ENCODE measurements at places on chromosomes 5 and 9.

- DNase-seq: no peak
These were observed 25.5 kb downstream of the PLAC8L1 start for GRCh38 chr5:146079695-146080373.

- DNase-seq: peak; percentile 81
These were observed 56.7 kb downstream of the UBE2QL1 start for GRCh38 chr5:6505416-6505755.

- DNase-seq: no peak
These were observed 320.1 kb downstream of the ADGRV1 start for GRCh38 chr5:90878549-90879196.

- DNase-seq: no peak
These were observed 527.8 kb downstream of the KCTD16 start for GRCh38 chr5:144698484-144698883.

DNA sequence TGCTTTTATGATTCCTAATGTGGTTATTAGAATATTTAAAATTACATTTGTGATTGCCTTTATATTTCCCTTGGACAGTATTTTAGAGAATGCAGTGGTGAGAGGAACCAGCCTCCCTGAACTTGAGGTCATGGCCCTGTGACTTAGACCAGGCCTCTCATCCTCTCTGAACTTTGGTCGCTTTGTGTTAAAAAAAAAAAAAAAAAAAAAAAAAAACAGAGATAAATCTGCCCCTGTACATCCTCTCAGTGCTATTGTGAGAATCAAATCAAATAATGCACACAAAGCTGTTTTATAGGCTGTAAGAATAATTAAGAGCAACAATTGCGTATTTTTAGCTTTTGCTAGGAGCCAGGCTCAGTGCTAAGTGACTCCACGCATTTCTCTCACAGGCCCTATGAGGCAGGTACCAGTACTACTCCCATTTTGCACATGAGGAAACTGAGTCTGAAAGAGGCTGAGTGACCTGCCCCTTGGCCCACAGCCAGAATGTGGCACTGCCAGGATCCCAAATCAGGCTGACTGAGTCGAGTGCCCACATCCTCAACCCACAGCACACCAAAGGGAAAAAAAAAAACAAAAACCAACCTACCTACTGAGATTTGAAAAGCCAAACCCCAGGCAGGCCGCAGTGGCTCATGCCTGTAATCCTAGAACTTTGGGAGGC lies 110.3 kb upstream of the LARP1 start:
- no peak for DNase-seq

DNA sequence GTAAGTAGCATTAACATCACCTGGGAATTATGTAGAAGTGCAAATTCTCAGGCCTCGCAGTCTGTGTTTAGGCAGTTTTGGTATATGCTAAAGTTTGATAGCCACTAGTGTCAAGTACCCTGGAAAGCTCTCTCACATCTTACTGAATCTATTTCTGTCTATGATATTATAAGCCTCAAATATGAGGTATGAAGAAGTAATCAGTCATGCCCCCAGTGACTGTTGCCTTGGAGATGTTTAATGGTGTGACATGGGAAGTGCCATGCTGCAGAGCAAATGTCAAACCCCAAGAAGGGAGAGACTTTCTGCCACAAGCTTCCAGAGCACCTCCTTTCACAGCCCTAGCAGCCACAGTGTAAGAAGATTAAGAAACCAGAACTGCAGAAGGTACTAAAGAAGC lies 9.8 kb upstream of the PDE8B start:
- DNase-seq: no peak

GRCh38 chr5:109479260-109479860 lies 69.6 kb upstream of the PJA2 start:
- no peak for DNase-seq

DNA sequence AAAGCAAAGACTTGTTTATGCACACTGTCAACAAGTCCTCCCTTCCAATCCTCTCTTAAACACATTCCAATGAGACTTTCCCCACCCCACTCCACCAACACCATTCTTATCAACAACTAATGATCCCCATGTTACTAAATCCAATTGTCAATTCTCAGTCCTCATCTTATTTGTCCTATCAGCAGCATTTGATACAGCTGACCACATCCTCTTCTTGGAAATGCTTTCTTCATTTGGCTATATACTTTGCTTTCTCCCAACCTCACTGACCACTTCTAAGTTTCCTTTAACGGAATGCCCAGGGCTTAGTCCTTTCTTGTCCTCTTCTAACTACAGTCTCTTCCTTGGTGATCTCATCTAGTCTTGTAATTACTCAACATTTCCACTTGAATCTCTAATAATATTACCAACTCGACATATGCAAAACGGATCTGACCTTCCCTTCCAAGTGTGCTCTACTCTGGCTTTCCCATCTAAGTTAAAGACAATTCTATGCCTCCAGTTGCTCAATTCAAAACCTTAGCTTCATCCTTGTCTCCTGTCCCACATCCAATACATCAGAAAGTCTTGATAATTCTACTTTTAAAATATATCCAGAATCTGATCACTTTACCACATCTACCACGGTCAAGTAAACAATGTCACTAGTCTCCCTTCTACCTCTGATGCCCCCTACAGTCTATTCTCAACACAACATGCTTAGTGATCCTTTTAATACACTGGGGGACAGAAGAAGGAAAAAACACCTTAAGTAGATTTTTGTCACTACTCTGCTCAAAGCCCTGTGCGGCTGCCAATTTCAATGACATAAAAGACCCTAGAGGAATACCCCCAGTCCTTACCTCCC lies 25.5 kb downstream of the AGTPBP1 start:
- no peak for DNase-seq

DNA sequence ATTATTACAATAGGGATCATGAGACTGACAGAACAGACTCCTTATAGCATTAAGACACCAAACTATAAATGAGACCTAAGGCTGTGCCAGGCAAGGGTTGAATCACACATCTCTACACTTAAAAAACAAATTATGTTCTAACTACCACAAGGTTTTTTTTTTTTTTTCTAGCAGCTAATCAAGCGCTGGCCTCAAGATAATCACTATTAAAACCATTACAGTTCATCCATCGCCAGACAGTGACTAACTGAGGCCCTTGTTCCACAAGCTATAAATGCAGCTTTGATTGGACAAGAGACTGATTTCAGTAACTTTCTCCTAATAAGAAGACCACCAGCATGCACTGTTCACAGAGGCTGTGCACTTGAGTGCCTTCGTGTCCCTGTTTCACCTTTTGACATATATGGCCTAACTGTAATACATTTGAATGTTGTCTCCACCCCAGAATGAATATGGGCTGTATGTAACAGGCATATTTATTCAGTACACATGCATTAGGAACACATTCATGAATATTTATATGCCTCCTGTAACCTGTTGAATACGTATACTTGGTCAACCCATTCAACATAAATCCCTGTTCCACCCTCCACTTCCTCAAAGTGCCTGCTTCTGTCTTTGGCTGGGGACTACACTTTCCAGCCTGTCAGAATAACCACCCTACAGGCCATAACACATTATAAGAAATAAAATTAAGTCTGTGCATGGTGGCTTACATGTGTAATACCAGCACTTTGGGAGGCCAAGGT lies 22.8 kb upstream of the ZNF131 start:
- no peak for DNase-seq

DNA sequence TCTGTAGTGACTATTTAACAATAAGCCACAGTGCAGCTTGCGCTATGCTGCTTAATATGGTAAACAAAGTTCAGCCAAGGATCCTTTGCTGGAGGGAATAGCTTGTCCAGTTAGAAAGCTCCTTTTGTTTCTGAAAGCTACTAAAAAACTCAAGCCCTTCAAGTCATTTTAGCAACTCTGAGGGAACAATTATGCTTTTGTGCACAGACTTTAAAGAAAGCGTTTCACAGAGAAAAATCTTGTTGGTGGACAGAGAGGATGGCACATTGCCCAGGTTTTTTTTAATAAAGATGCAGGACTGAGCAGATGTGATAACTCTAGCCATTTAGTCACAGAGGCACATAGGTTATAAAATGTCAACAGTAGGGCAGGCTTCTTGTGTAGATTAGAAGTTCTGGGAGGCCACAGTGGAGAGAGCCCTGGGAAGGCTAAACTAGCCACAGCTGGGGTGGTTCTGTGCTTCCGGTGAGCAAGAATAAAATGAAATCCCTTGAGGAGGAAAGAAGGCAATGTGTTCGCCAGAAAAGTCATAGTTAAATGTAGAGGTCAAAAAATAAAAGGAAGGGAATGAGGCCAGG lies 63.4 kb downstream of the ALDH7A1 start:
- no peak for DNase-seq

DNA sequence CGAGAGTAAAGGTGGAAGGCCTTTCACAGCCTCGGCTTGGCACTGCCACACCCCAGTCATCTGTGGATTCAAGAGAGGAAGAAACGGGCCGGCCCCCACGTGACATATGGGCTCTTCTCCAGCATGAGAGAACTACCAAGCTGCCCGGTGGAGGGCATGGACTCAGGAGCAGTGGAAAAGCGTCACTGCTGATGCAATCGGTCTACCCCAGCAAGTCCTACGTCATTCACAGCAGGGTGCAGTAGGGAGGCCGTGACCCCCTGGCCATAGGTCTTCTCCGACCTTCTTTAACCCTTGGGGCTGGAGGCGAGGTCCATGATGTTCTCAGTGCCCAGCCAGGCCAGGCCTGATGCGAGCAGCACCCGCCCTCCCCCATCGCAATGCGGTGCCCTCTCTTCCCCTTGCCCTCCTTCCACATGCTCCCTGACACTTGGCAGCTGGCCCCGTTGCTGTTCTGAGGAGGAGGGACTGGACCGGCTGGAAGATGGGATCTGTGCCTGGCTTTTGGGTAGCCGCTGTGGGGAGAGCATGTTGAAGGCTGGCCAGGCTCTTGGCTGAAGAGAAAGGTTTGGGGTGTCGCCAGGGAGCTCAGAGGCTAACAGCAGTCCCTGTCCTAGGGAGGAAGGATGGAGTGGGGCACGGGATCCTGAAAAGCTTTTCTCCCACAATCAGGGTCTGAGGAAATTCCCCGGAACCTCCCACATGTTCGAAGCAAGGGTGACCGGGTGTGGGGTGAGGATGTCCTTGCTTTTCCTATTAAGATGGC lies 89.8 kb downstream of the LIFR start:
- no peak for DNase-seq

GRCh38 chr9:311841-312240 lies 97.2 kb downstream of the DOCK8 start:
- DNase-seq: no peak

DNA sequence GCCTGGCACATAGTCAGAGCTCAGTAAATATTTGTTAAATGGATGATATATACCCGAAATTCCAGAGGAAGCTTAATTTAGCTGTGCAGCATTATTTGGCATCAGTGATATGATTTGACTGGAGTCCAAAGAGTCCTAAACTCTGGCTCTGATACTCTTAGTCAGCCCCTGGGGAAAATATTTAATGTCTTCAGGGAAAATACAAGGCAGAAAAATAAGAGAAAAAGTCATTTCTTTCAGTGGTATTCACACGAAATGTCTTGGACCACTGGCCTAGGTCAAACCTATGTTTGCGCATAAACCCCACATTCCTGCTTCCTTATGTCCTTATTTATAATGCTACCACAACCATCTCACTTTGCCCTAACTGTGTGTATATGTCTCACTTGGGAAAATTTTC lies 23.8 kb downstream of the GLRA1 start:
- DNase-seq: no peak

- no peak for DNase-seq
These were observed 198.0 kb downstream of the GAS1 start for GRCh38 chr9:86749161-86749893.

- DNase-seq: no peak
These were observed 87.4 kb upstream of the TBC1D2 start for GRCh38 chr9:98342820-98343210.

DNA sequence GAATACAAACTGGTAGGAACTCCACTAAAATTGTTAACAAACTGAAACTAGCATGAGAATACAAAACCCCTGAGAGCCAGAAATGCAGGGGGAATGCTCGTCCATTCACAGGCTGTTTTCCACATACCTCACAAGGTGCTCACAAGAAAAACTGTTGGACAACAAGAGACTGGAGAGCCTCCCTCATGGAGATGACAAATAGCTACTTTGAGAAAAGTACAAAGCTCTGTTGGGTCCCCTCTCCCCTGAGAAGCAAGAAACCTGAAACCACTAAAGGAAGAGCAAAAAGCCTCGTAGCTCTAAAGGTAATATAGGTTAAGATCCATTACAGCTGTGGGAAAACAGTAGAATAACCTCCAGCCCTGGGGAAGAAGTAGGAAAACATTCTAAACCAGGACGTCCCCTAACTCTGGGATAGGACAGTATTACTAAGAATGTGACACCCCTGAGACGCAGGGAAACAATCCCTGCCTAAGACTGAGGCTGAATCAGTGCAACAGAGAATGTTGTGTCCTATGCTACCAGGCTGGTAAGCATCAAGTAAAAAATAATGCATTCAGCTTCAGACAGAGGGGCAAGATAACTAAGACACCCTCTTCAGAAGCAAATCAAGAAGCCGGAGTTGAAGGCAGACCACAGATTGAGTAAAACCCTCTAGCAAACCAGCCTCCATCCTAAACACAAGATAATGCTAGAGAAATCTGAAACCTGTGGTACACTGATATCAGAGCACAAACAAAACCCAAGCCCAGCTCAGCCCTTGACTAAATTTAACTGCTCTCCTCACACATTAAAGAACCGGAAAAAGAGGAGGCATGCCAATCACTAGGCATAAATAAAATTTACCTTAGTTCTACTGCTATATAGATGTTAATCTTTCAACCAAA lies 160.2 kb downstream of the SSBP2 start:
- DNase-seq: no peak

GRCh38 chr5:67090593-67090992 lies 106.0 kb downstream of the CD180 start:
- DNase-seq: no peak

- no peak for DNase-seq
These were observed 19.3 kb downstream of the SLC6A7 start for GRCh38 chr5:150209099-150209635.

DNA sequence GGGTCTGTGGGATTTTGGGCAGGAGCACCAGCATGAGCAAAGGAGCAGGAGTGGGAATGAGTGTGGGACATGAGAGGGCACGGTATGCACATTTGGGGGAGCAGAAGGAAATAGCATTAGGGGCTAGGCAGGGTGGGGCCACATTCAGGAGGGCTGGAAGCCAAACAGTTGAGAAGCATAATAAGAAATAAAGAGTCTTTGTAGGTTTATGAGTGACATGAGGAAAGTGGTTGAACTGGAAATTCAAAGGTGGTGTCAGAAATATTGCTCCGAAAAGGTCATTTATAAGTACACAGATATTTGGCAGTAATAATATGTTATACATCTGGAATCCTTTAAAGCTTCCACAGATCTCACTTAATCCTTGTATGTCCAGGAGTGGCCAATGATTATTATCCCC lies 26.4 kb downstream of the ARHGEF28 start:
- DNase-seq: no peak

DNA sequence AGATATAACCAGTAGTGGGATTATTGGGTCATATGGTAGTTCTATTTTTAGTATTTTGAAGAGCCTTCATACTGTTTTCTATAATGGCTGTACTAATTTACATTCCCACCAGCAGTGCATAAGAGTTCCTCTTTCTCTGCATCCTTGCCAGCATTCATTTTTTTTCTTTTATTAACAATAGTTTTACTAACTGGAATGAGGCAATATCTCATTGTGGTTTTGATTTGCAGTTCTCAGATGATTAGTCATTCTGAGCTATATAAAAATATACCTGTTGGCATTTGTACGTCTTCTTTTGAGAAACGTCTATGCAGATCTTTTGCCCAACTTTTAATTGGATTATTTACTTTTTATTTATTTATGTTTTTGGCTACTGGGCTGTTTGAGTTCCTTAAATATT lies 1579.3 kb upstream of the CDH6 start:
- DNase-seq: no peak

- no peak for DNase-seq
These were observed 861.9 kb downstream of the CDH18 start for GRCh38 chr5:19125956-19126713.

All from NCI-H146 (cell line).